ENCODE measurements at places on chromosomes 11 and 22.

- DNase-seq = peak; percentile 99
These were observed at the start of gene RBX1 for GRCh38 chr22:40950962-40951794. TSS of gene RBX1 (plus strand) at chr22:40951378. CDS start at chr22:40951399, 21 bp downstream.

DNA sequence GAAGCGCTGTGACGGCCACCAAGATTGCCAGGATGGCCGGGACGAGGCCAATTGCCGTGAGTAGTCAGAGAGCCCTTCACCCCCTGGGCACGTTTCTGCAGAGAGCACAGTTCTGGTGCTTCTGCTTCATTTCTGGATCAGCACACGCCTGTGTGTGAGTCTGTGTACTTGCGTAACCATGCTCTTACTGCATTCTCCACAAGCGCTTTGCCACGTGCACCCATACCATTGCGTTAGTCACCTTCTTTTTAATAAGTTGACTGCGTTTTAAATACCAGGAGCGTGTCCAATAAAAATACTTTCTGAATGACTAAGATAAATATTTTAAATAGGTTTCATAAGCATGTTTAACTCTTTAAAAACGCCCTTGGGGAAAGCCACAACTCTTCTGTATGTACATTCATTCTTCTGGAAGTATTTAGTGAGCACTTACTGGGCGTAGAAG lies 143.0 kb upstream of the SORL1-AS1 start:
- peak; percentile 99 for DNase-seq

DNA sequence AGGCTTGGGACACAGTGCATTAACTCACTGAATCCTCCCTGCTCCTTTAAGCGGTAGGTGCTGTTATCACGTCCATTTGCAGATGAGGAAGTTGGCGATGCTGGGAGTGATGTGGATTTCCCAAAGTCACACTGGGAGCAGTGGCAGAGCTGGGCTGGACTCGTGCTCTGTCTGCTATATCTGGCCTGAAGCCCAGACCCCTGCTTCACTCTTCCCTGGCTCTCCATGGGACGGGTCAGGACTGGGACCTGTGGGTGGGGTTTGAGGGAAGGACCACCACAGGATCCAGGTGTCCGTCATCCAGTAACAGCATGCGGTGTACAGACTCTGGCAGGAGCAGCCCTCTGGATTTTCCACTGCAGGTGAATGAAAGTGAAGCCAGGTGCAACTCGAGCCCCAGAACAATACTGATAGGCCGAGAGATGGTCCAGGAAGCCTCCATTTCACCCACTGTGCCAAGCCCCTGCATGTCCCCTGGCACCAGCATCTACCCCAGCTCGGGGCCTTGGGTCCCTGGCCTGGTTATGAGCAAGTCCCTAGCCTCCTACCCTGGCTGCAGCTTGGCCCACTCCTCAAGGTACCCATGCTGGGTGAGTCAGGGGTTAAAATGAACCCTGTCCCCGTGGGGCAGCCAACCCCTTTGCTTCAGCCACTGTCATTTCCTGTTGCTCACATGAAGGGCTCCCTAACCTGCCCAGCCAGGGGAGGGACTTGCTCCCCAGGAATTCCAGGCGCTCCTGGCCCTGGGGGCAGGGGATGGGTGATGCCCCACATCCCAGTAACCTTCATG lies 4.2 kb downstream of the USP2 start:
- DNase-seq = no peak

DNA sequence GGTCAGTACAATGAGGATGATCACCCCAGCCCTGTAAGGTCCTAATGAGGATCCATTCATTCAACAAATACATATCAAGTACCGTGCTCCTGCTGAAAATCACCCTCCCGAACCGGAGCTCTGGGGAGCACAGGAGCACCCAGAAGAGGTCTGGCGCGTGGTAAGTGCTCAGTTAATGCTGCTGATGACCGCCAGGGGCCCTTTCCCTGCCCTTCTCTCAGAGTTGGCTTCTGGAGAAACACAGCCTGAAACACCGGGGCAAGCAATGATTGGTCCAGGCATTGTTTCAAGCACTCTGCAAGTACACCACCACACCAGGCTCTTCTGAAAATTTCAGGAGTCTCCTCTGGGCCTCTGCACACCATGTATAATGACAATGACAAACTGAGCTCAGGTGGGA lies 3.8 kb upstream of the CCDC86 start:
- no peak for DNase-seq

DNA sequence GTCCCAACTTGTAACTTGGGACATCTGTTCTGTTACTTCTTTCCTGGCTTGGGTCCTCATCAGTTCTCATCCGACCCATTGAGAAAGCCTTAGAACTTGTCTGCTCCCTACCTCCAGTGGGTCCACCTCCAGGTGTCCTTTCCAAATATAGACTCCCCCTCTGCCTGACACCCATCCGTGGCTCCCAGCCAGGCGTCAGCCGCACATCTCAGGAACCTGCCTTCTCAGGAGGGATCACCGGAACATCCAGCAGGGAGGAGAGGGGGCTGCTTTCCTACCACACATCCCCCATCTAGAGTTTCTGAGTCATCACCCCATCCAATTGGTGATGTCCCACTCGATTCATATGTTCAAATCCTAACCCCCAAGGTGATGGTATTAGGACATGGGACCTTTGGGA lies 36.5 kb downstream of the C11orf91 start:
- no peak for DNase-seq

DNA sequence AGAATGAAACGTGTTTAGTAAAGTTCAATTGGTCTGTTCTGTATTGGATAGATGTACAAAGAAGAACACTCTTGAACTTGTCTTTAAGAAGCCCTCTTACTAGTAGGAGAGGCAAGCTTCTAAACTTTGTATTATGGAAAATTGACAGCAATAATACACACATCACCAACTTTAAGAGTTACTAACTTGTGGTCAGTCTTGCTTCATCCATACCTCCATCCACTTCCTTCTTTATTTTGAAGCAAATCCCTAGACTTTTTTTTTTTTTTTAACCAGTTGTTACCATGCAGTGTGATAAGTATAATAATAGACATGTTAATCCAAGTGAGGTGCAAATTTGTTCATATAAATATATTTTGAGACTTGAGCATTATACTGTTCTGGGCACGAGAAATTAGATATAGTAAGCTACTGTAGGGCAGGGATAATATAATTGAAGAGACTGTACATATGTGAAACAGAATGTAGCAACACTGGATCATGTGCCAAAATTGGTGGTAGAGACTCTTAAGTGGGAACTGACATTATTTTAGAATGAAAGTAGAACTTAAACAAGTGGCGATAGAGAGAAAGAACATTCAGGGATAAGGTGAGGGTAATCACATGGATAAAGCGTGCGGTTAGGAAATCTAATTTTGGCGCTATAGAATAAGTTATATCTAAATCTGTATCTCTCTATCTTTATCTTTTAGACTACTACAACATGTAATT lies 6.5 kb downstream of the FAR1 start:
- peak; percentile 20 for DNase-seq

DNA sequence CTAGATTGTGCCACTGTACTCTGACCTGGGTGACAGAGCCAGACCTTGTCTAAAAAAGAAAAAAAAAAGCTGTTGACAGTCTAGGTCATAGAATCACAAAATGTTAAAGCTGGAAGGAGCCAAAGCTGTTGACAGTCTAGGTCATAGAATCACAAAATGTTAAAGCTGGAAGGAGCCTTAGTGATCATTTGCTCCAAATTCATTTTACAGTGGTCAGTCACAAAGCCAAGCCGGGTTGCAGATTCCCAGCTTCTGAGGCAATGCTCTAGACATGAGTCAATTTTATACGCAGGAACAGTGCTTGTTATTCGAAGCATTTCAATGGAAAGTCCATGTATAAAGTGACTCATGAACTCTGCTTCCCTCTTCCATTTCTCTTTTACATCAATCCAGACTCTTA lies 47.4 kb downstream of the SYT13 start:
- peak; percentile 52 for DNase-seq

DNA sequence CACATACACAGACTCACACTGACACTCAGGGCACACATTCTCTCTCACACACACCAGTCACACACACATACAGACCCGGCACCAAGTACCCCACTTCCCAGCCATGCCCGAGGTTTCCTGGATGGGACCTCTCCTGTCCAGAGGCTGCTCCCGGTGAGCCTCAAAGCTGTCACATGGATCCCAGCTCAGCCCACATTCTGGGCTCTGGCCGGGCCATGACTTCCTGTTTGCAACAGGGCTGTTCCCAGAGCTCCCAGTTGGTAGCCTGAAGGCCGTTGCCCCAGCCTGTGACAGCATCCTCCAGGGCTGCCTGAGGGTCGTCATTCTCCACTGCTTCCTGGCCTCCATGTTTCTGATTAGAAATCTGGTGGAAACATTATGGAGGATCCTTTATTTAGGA lies 14.6 kb upstream of the CYP2D6 start:
- DNase-seq = no peak

DNA sequence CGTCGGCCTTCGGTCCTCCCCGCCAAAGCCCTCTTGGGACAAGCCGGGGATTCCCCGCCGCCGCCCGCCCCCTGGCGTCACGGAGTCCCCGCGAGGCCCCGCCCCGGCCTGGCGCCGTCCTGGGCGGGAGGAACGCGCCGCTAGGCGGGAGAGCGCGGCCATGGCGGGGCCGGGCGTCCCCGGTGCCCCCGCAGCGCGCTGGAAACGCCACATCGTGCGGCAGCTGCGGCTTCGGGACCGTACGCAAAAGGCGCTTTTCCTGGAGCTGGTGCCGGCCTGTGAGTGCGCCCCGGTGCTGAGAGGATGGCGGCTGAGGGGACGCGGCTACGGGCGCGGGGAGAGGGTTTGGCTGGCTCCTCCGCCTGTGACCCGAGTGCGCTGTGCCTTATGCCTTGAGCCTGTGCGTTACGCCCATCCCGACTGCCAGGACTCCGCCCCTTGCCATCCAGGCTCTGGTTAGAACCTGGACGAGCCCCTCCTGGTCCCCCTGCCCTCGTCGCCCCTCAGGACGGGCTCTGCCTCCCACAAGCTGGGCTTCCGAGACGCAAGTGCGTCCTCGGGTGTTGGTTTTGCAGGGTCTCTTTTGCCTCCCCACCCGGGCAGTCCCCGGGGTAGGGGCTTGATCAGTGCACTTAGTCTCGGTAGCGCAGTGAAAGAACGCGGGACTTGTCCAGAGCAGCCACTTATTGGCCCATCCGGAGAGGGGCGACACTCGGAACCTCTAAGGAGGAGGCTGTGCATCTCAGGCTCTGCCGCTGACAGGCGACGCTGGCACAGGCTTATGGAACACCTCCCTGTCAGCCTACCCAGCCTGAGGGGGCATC lies at the start of gene ATG16L2:
ATG16L2 (plus strand) TSS at position 126 of the 824 bp plus-strand sequence; CDS start at position 161, 35 bp downstream.
- peak; percentile 85 for DNase-seq

- DNase-seq = peak; percentile 70
These were observed 66.8 kb downstream of the PRR5L start for GRCh38 chr11:36362902-36363301.

DNA sequence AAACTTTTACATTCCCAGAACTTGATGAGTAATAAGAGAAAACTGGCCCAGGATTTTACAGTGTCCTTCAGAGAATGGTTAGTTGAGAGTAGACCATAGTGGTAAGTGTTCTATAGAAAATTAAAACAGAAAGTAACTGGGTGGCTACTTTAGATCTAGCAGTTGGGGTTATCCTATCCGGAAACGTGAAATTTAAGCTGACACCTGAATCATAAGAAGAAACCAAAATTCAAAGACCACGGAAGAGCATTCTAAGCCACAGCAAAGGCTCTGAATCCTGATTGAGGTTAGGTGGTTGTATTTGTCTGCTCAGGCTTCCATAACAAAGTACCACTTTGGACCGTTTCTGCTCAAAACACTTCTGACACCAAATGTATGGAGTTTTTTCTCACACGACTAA lies 34.0 kb downstream of the TTC17 start:
- no peak for DNase-seq

- DNase-seq = no peak
These were observed 5.7 kb upstream of the BTBD10 start for GRCh38 chr11:13468750-13469149.

- peak; percentile 15 for DNase-seq
These were observed 14.5 kb downstream of the CSRP3 start for GRCh38 chr11:19187114-19187832.

GRCh38 chr11:43582863-43583462 lies 97.6 kb upstream of the HSD17B12 start:
- DNase-seq = no peak

DNA sequence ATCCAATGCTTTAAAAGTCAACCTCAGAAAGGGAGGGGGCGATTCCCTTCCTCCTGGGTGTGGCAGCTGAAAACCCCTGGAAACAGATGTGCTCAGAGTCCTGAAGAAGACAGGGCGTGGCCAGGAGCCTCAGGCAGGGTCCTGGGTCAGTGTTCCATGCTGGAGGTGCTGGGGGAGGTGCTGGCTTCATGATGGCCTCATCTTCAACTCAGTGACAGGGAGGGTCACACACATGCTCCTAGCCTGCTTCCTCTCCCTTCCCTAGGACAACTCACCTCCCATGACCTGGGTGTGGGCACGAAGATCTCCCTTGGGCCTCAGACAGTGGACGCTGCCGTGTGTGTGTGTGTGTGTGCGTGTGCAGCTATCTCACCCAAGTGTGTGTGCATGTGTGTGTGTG lies 245.6 kb upstream of the B3GAT1 start:
- DNase-seq = no peak

DNA sequence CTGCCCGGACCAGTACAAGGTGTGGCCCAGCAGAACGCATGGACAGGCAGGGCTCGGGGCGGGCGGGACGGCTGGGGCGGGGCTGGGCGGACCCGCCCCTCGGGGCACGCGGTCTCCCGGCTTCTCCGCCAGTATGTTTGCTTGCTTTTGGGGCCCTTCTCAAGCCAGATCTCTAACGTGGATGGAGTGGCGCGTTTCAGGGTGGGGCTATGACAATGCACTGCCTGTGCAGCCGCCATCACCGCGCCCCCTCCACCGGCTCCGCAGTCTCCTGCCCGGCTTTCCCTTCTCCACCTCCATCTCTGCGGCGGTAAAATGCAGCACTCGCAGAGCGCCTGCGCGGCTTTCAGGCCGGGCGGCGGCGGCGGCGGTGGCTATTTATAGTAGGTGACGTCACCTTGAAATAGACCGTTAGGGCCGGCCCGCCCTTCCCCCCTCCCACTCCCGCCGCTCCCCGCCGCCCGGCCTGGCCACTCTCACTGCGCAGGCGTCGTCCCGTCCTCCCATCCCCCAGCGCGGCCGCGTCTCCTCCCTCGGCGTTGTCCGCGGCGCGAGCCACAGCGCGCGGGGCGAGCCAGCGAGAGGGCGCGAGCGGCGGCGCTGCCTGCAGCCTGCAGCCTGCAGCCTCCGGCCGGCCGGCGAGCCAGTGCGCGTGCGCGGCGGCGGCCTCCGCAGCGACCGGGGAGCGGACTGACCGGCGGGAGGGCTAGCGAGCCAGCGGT lies at the start of gene YWHAH:
YWHAH (plus strand) TSS at position 558 of the 722 bp plus-strand sequence. CDS start 199 bp downstream, outside the sequence.
- peak; percentile 93 for DNase-seq

GRCh38 chr11:61055776-61056175 lies 46.5 kb upstream of the CD5 start:
- DNase-seq = no peak

DNA sequence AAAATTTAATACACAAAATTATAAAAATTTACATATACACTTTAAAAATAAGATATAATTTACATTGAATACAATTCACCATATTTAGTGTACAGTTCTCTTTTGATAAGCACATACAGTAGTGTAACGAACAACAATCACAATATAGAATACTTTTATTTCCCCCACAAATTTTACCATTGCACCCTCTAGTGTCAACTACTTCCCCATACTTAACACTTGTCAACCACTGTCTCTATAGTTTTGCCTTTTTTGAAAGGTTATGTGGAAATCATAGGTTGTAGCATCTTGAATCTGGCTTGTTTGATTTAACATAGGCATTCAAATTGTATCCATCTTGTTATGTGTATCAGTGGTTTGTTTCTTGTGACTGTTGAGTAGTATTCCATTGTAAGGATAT lies 21.3 kb upstream of the PANX1 start:
- no peak for DNase-seq

Data from fibroblast of skin of right biceps (primary cell).